ENCODE measurements at places on chromosomes 16 and 17.

DNA sequence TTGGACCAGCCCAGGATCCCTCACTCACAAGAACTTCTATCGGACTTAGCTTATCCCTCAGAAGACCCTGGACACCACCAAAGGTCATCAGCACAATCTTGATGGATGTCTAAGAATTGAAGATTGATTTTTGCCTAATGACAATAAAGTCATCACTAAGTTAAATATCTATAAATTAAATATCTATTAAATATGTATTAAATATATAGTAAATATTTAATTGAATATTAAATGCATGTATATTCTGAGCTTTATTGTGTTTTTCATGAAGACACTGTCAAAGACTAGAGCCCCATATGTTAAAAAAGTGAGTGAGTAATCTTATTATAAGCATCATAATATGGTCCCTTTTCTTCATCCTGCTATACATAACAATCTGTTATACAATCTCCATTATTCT is 751.1 kb downstream of the KCNJ2 start:
- DNase-seq = no peak

DNA sequence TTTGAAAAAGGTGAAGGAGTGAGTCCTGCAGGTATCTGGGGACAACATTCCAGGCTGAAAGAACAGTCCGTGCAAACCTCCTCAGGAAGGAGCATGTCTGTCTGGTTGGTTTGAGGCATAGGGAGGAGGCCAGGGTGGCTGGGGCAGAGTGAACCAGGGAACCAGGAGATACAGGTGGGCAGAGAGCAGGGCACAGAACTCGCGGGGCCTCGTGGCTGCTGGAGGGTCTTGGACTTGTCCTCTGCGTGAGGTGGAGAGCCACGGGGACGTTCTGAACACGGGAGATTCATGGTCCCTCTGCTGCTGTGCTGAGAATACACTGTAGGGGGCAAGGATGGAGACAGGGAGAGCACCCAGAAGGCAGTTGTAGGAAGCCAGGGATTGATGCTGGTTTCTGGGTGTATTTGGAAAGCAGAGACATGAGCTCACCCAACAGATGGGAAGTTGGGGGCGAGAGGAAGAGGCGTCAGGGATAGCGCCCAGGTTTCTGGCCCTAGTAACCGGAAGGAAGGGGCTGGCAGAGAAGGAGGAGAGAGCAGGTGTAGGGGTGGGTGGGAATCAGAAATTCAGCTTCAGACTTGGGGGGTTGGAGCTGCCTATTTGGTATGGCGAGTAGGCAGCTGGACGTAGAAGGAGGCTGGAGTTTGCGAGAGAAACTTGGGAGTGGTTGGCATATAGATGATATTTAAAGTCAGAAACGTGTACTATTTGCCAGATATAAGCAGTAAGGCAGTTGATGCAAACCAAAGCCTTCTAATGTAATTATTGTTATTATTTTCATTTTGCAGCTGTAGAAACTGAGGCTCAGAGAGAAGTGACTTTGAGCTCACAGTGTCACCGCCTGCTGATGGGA is at the start of gene CCL17:
Gene CCL17 (plus strand): TSS at position 803 of the 853 bp plus-strand sequence. CDS start 9,166 bp downstream, outside the sequence.
- DNase-seq = no peak

- DNase-seq = no peak
Observed at GRCh38 chr16:56192986-56193945, 2.0 kb downstream of the GNAO1 start.

DNA sequence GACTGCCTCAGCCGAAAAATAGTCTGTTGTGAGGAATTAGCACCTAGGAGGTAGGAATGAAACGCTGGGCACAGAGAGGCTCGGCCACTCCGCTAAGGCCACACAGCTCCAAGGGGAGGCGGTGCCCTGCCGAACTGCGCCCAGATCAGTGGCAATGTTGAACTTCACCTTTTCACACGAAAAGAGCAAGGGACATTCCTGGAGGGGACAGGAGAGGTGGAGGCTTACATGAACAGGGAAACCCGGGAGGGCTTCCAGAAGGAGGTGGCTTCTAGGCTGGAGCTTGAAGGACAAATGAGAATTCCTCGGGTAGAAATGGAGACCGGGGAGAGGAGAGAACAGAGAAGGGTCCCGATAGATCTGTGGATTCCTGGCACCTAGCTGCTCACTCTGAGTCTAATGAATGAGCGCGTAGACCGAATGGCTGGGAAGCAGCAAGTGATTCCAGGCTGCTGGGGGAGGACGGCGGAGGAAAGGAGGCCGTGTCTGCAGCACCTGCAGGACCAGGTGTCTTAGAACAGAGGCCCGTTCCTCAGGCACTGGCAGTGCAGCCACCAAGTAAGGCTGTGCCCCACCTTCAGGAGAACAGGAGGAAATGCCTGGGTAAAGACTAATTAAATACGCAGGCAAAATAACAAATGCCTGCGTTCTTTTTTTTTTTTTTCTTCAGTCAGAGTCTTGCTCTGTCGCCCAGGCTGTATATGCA is 722 bp upstream of the SLC38A10 start:
- peak; percentile 90 for DNase-seq
